ENCODE measurements at places on chromosomes 7 and 10.
A peak's percentile ranks its signal among the peaks of the same experiment; 100 is the strongest.

DNA sequence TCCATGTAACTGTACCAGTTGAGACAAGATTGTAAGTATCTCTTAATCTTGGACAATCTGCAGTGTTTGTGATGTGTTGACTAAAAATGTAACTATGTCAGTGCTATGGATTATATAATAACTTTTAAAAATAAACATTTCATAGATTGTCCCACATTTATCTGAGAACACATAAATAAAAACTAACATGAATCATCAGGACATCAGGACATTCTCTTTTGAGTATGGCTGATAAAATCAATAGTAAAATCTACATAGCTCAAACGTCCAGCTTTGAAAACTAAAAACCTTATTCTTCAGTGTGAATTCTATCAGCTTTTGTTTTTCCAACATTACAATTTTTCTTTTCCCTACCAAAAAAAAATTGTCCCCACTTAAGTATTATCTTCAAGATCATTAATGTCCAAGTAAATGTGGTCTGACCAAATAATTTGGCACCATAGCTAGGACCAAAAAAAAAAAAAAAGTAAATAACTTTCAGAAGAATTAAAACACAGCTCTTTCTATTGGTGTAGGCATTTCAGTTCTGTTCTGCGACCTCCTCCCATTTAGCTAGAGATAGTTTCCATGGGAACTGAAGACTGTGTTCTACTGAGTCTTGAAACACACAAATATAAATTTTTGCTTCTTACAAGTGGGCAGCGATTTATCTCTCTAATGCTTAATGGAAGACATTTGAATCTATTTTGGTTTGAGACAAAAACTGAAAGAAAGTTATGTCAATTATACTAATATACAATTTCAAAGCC lies 123.0 kb upstream of the SGCE start:
- DNase-seq = no peak

- DNase-seq = no peak
These were observed 164.6 kb downstream of the AUTS2 start for GRCh38 chr7:69762821-69763352.

GRCh38 chr10:113094114-113094486 lies 144.1 kb downstream of the TCF7L2 start:
- DNase-seq = peak; percentile 17

- DNase-seq = no peak
These were observed 35.8 kb upstream of the DIP2C start for GRCh38 chr10:725302-725701.

DNA sequence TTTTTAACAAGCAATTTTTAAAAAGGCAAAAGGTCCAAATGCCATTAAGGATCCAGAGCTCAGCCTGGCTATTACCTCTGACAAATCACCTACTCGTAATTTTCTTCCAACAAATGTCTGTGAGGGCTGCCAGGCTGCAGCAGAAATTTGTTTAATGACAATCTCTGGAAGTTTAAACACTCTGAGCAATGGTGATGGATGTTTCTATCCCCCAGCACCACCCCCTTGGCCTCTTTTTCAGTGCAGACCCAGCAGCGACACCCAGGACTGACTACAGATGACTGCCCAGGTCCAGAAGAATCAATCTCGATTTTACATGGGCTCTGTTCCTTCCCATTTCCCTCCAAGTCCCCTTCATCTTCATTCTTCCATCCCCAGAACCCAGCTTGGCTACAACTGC lies 201.4 kb upstream of the AOAH start:
- DNase-seq = no peak

- no peak for DNase-seq
These were observed 5.8 kb downstream of the CTBP2 start for GRCh38 chr10:125154529-125154928.

- DNase-seq = no peak
These were observed 47.8 kb upstream of the JAZF1 start for GRCh38 chr7:28228396-28228795.

DNA sequence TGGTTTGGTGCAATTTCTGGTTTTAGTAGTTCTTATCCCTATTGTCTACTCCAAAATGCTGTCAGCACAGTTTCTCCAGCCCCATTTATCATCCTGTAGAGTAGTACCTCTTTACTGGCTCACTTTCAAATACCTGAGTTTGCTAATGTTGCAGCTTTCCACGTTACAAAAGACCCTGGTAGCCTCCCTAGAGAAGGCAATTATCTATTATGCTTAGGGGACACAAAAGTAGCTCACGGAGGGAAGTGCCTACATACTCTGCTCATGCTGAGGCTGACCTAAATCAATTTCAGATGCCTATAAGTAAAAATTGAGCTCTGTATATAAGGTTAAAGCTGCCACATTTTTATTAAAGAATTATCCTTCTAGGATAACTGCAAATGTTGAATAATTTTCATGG lies 603.6 kb downstream of the CNTNAP2 start:
- DNase-seq = no peak

DNA sequence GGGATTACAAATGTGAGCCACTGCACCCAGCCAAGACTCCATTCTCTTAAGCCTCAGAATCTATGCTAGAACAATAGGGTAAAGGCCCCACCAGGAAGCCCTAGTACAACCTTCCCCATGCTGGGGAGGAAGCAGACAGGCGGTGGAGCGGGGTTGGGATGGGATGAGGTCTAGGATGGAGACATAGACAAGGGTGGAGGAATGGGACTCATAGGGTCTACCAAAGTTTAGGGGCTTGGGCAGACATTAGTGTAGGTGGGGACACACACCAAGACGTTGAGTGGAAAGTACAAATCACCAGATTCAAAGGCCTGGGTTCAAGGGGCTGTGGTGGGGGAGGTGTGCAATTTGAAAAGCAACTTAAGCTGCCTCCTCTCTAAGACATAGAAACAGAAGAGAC lies 19.3 kb downstream of the PRSS2 start:
- DNase-seq = no peak
